Tibial artery (tissue), 4 donors: ENCODE measurements at places on chromosomes 12 and 14.

DNA sequence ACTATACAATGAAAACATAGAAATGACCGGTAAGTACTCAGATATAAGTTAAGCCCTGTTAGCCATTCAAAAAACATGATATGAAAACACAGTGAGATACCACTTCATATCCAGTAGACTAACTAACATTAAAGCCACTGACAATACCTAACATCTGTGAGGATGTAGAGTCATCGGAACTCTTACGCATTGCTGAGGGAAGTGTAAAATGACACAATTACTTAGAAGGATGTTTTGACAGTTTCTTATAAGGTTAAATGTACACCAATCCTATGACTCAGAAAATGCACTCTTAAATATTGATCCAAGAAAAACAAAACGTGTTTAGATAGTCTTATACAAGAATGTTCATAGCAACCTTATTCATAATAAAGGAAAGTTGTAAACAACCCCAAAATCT lies 782.9 kb downstream of the BCL11B start:
- DNase-seq = no peak

GRCh38 chr14:63499701-63500250 lies 43.4 kb downstream of the PPP2R5E start:
- DNase-seq = peak; percentile 55

- DNase-seq = peak; percentile 86
Measured at GRCh38 chr14:67240168-67240932, 885 bp upstream of the PALS1 start.

DNA sequence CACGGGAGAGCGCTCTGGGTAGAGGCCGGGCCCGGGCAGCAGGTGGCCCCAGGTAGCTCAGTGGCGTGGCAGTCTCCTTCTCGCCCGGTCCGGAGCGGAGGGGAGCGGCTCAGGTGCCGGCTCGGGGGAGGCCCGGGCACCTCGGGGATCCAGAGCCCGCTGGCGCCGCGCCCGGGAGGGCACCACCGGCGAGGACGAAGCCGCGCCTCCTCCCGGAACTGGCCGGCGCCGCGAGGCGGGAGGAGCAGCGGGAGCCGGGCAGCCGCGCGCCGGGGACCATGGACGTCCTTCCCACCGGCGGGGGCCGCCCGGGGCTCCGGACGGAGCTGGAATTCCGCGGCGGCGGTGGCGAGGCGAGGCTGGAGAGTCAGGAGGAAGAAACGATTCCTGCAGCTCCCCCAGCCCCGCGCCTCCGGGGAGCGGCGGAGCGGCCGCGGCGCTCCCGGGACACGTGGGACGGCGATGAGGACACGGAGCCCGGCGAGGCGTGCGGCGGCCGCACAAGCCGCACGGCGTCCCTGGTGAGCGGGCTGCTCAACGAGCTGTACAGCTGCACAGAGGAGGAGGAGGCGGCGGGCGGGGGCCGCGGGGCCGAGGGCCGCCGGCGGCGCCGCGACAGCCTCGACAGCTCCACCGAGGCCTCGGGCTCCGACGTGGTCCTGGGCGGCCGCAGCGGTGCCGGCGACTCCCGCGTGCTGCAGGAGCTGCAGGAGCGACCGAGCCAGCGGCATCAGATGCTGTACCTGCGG lies 21.5 kb upstream of the GNS start:
- DNase-seq = peak; percentile 72

GRCh38 chr12:3033539-3033867 lies 43.7 kb upstream of the TSPAN9 start:
- no peak for DNase-seq

DNA sequence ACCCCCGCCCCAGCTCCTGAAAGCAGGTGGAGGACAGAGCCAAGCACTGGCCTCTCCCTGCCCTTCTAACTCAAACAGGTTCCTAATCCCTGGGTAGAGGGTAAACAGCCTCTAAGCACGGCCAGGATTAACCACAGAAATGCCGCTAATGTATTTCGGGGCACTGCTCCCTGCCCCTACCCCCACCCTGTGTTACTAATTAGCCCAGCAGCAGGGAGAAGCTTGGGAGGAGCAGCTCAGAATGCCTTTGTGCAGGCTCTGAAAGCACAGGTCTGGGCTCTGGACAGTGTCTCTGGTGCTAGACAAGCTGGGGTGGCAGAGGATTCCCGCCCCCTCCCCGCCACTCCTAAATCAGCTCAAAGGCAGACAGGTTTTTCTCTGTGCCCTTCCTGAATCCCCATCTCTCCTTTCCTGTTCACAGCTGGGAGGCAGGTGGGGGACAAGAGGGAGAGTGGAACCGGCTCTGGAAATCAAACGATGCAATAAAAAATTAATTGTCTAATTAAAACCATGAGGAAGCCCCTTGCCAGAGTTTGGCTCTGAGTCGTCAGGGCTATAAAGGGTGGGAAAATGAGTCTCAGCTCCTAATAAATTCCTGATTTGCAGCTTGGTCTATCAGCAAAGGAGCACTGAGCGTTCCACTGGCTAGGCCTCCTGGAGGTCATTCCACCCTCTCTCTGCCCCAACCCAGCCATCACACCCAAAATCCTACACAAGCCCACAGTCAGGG lies 53.0 kb downstream of the SMUG1 start:
- no peak for DNase-seq

- DNase-seq = no peak
Measured at GRCh38 chr12:27468241-27468640, 21.7 kb downstream of the SMCO2 start.

- no peak for DNase-seq
Measured at GRCh38 chr12:52946797-52947547, 1.9 kb upstream of the KRT18 start.

- DNase-seq = no peak
Measured at GRCh38 chr14:104333646-104334423, 195.4 kb downstream of the KIF26A start.

DNA sequence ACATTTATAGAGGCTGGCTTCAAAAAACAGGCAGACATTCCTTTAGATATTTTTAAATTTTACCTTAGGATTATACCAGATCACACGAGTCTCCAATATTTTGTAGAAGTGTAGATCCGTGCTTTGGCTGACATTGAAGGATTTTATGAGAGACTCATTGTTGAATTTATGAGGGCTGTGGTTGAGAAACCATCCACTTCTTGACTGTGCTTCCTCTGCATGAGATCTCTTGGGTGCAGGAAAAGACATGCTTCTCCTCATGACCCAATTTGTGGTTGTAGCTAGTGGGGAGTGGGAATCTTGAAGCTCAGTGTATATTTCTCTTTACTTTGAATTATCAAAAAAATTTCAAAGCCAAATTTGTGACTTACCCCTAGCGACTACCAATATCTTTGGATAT lies 36.7 kb upstream of the NKX2-8 start:
- DNase-seq = no peak

- DNase-seq = peak; percentile 20
Measured at GRCh38 chr14:68783408-68784225, 9.2 kb downstream of the ZFP36L1 start.

- DNase-seq = no peak
Measured at GRCh38 chr14:102285106-102285505, 19.9 kb downstream of the MOK start.

DNA sequence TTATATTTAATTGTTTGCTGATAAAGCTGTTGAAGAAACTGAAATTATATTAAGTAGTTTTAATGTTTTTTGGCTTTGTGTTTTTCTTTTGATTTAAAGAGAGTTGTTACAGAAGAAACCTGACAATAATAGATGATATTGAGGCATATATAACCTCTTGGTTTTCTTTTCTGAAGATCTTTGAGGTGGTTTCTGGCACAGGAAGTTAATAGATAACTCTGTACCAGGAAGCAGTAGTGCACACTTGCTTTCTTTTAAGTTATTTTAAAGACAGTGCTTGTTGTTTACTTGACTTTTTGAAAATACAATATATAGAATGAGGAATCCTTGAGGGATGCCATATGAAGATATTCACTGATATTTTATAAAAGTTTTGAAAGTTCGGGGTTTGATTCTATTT lies 209.0 kb upstream of the FBXO33 start:
- no peak for DNase-seq

DNA sequence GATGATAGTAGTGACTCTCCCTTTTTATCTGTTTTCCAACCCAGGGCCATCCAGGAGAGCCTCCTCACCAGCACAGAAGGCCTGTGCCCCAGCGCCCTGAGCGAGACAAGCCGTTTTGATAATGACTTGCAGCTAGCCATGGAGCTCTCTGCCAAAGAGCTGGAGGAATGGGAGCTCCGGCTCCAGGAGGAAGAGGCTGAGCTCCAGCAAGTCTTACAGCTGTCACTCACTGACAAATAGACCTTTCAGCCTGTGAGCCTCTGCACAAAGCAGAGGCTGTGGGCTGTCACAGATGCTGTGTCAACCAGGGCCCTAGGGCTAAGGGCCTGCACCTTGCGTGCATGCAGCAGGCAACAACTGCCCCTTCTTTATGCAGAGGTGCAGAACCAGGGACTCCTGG lies 11.0 kb downstream of the C12orf76 start:
- no peak for DNase-seq

- peak; percentile 92 for DNase-seq
Measured at GRCh38 chr12:6925540-6926279, 2.0 kb upstream of the ATN1 start.

DNA sequence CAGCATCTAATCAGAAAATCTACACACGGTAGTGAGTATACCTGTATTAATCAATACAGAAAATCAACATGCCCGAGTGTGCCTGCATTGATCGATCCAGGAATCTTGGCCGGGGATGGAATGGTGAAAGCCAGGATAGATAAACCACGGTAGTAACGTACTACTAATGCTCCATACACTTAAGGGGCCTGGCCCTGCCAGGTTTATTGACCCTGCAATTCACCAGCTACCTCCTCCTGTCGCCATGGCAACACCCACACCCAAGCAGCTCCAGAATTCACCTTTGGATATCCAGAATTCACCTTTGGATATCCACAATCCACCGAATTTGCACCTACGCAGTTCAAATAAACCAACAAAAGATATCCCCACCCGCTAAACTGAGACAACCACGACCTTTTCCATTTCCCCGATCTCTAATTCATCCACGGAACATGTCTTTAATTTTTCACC lies 14.8 kb upstream of the CALM1 start:
- DNase-seq = peak; percentile 77

GRCh38 chr12:89101440-89101839 lies 250.9 kb downstream of the DUSP6 start:
- DNase-seq = no peak

DNA sequence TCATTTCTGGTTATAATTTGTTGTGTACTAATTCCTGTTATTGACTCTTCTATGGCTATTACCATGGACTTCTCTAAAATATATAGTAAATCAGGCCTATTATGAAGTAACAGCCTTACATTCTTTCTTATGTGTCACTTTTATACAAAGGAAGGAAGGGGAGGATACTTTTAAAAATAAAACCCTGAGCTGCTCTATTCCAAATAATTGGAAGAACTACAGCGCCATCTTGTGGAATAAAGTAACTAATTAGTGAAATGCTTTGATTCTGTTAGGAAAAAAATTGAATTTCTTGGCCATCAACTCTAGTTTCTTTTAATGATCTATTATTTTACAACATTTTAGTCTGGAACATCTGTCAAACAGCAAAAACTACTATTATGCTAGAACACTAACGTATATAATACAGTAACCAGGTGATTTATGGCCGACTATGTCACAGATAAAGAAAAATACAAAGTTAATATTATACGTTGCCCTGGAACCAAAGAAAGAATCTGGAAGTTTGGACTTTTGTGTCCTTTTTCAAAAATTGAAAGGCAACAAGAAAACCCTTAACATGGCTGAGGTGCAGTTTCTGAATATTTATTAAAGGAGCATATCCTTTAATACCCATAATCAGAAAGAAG lies 55.0 kb upstream of the NELL2 start:
- DNase-seq = no peak

- DNase-seq = no peak
Measured at GRCh38 chr12:40063414-40063813, 42.5 kb downstream of the SLC2A13 start.

DNA sequence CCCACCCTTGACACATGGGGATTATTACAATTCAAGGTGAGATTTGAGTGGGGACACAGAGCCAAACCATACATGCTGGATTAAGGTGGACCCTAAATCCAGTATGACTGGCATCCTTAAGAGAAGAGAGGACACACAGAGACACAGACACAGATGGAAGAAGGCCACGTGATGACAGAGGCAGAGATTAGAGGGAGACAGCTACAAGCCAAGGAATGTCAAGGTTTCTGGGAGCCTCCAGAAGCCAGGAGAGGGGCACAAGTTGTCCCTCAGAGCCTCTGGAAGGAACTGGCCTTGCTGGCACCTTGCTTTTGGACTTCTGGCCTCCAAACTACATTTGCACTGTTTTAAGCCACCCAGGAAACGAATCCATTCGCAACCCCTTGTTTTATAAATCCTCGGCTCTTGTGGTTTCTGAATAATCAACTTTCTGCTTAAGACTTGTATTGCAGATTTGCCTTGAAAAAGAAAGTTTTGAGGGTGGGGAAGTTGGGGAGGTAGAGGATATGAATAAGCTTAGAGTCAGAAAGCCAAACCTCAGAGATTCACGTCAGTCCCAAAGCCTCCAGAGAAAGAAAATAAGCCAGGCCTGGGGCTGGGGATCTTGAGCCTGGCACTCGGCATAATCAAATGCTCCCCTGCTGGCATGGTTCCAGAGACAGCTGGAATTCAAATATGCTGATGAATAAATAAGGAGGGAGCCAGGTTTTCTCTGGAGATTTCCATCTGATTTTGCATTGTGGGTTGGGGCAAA lies 224.2 kb upstream of the PWP1 start:
- DNase-seq = no peak

DNA sequence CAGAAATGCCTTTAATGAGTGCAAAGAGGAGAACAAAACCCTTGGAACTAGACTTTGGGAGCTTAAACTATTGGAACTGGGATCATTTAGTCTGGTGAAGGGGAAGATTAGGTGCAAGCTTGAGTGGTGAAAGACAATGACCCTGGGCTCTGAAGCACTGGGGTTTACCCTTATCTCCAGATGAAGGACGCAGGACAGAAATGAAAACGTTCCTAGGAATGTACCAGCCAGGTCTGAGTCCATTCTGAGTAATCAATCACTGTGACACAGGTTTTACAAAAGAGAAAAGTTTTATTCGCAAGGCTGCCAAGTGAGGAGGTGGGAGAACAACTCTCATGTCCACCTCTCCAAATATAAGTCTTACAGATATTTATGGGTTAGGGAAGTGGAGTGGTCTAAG lies 249.1 kb downstream of the LRIG3 start:
- DNase-seq = no peak

DNA sequence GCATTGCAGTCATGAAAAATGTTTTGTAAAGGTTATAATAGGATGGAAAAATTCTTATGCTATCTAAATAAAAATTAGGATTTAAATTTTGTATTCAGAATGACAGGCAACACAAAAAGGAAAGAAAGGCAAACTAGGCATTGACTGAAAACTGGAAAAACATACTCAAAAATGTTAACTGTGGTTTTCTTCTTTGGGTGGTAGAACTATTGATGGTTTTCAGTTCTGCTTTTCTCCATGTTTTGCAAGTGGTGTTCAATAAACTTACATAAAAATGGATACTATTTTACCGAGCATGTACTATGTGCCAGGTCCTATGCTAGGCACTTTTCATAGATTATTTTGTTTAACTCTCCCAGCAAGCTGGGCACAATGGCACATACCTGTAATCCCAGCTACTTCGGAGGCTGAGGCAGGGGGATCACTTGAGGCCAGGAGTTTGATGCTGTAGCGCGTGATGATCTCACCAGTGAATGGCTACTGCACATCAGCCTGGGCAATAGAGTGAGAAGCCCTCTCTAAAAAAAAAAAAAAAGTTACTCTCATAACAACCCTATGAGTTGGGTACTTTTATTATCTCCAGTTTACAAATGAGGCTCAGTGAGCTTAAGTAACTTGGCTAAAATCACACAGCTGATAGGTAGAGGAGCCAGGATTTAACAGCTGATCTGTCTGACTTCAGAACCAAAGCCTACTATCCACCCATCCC lies 26.3 kb upstream of the TCP11L2 start:
- no peak for DNase-seq

GRCh38 chr12:121202407-121203355 lies 7.2 kb upstream of the P2RX4 start:
- DNase-seq = no peak
